Activated CD8-positive, alpha-beta memory T cell treated with anti-CD3 and anti-CD28 coated beads for 48 hours (primary cell): ENCODE measurements at places on chromosomes 5 and 9.

- DNase-seq = no peak
These were observed 1.0 kb upstream of the TPM2 start for GRCh38 chr9:35690614-35691333.

- no peak for DNase-seq
These were observed 541.4 kb downstream of the KCTD16 start for GRCh38 chr5:144712090-144712489.

GRCh38 chr9:110049699-110050450 lies 158.1 kb downstream of the C9orf152 start:
- no peak for DNase-seq

GRCh38 chr5:91293131-91293530 lies 90.0 kb downstream of the ARRDC3 start:
- no peak for DNase-seq

DNA sequence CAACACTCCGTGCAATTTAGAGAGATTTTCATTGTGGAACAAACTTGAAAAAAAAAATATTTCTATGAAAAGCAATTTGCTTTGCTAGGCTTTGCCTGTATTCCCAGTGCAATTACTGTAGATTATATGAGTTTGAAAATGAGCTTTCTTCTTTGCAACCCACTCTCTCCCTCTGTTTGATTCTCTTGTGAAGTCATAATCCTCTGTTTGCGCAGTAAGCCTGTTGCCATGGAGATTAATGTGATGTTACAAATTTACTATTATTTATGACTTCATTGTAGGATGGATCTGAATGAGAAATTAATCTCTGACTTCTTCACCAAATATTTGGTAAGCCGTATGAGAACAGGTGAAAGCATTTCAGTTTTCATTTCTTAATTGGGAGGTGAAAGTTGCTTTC lies 320.3 kb downstream of the SPATA31D1 start:
- no peak for DNase-seq

DNA sequence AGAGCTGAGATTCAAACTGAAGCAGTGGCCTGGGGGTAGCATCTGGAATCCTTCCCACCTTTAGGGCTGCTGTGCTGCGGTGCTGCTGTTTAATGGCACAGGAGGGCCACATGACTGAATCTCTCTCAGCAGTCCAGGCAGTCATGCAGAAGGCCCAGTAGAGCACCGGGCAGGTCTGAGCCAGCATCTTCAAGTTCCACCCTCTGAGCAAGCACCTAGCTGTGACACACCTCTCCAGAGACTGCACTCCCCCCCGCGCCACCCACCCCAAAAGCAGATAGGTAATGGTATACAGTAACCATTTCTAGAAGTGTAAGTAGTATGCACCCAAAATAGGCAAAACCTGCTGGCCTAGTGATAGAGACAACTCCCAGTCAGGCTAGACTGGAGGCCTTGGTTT lies 8.2 kb downstream of the IL4 start:
- DNase-seq = no peak

- DNase-seq = no peak
These were observed 125.5 kb upstream of the RAI14 start for GRCh38 chr5:34530637-34531036.

DNA sequence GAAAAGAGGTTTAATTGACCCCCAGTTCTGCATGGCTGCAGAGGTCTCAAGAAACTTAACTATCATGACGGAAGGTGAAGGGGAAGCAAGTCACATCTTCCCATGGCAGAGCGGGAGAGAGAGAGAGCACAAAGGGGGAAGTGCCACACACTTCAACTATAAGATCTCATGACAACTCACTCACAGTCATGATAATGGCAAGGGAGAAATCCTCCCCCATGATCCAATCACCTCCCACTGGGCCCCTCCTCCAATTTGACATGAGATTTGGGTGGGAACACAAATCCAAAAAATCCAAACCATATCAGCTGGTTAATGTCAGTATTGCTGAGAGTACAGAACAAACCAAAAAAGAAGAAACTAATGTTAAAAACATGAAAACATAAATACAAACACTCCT lies 120.2 kb downstream of the STARD4 start:
- no peak for DNase-seq

GRCh38 chr5:159881967-159882366 lies 34.3 kb upstream of the ADRA1B start:
- no peak for DNase-seq

DNA sequence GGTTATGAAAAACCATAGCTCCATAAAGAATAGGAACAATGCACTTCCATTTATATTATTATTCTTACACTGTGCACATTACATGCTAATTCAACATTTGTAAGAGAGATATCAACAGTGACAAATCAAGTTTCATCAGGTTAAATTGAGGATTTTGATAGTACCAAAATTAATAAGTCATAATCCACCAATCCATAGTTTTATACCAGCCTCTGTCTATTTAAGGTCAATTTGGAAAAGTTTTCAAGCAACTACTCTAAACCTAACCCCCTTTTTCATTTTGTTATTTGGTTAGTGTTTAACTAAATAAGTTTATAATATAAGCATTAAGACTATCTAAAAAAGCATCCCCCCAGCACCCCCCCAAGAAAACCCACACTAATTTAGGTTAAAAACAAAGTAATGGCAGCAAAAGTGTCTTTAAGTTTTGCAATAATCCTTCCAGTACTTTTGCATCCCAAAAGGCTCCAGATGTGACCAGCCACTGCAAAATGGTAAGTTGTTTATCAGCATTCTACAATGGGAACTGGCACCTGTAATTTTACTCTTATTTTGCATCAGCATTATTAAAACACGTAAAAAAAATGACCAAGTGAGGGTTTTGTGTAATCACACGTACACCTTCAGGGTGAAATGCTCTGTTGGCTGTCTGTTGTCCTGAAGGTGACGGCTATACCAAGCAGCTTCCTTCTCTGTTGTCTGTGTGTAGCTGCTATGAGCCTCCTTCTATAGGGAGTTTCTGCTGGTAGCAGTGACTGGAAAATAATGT lies 36.8 kb upstream of the SSBP2 start:
- DNase-seq = no peak

- no peak for DNase-seq
These were observed 31.5 kb upstream of the LVRN start for GRCh38 chr5:115930630-115931337.
